ENCODE measurements at places on chromosomes 12 and 14. TPM values are rescaled to one million over a fixed set of nuclear protein-coding genes. Genes with fewer than 3 reads are reported as not detected.
A peak's percentile ranks its signal among the peaks of the same experiment; 100 is the strongest.

- no peaks in the 10 kb centered on the region for H3K27me3 ChIP-seq
- DNase-seq, result peak; percentile 81
- H3K4me3 ChIP-seq, result no peak overlapping the region
- H3K4me1 ChIP-seq, result peaks cover 35% of the 10 kb centered on the region
These were observed 117.1 kb downstream of the SLC25A47 start for GRCh38 chr14:100440207-100440631.

- no peak overlapping the region for H3K4me3 ChIP-seq
- H3K4me1 ChIP-seq, result peaks cover 5% of the 10 kb centered on the region
- DNase-seq, result no peak
- H3K27ac ChIP-seq, result no peak overlapping the region
- H3K27me3 ChIP-seq, result peaks cover 2% of the 10 kb centered on the region
These were observed 104.0 kb downstream of the GCH1 start for GRCh38 chr14:54798465-54799124.

DNA sequence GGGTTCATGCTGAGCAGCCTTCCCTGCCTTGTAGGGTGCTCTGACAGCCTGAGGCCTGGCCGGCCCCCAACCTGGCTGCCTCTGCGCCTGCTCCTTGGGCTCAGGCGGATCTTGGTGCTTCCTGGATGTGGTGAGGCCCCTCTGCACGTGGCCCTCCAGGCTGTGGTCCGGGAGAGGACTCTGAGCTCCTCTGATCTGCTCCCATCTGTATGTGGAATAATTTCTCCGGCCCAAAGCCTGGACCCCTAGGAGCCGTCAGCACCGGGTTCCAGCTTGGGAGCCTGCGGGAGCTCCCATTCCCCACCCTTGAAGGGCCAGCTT, 21.3 kb upstream of the EIF2B2 start:
- no peaks in the 10 kb centered on the region for H3K36me3 ChIP-seq
- no peak overlapping the region for H3K4me3 ChIP-seq
- peak overlapping the region; percentile 88 for H3K27ac ChIP-seq
- H3K4me1 ChIP-seq, result peaks cover 82% of the 10 kb centered on the region
- H3K27me3 ChIP-seq, result no peaks in the 10 kb centered on the region
- peak; percentile 38 for DNase-seq

- no peaks in the 10 kb centered on the region for H3K27me3 ChIP-seq
- peak overlapping the region; percentile 33 for H3K27ac ChIP-seq
- H3K4me3 ChIP-seq, result no peak overlapping the region
- peak; percentile 82 for DNase-seq
- H3K4me1 ChIP-seq, result peaks cover 3% of the 10 kb centered on the region
These were observed 154.0 kb upstream of the NUDT4 start for GRCh38 chr12:93223440-93224426.

DNA sequence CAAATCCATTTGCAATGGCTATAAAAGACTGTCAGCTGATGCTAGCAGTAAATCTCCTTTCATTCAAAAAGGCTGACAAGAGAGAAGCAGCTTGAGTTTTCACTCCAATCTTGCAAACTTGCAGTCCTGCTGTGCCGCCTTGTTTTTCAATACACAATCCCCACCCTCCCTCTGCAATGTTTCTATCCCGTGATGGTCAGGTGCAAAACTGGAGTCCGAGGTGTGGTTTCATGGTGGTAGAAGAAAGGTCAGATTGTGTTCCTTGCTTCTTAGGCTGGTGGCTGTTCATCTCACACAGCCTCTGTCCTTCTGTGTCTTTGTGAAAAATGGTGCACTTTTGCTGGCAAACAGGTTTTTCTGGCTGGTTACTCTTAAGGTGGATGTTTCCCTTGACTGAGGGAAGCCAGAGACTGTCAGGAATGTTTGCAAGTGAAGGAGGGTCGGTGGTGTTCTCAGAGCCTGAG, 27.7 kb upstream of the TBX3 start:
- H3K4me1 ChIP-seq, result no peaks in the 10 kb centered on the region
- no peak overlapping the region for H3K4me3 ChIP-seq
- peaks cover 31% of the 10 kb centered on the region for H3K27me3 ChIP-seq
- no peak overlapping the region for H3K27ac ChIP-seq
- DNase-seq, result no peak

- H3K27me3 ChIP-seq, result no peaks in the 10 kb centered on the region
- H3K36me3 ChIP-seq, result peaks cover 9% of the 10 kb centered on the region
- no peak for DNase-seq
These were observed 99.0 kb downstream of the ESR2 start for GRCh38 chr14:64195199-64195598.

GRCh38 chr12:54419088-54419887, at the start of gene ITGA5:
ITGA5 (minus strand) TSS chr12:54419266; CDS start chr12:54419198, 68 bp downstream.
- H3K4me1 ChIP-seq, result peaks cover 59% of the 10 kb centered on the region
- H3K36me3 ChIP-seq, result no peaks in the 10 kb centered on the region
- H3K27ac ChIP-seq, result peak within 1 kb of the TSS; percentile 91
- H3K27me3 ChIP-seq, result no peaks in the 10 kb centered on the region
- peak within 1 kb of the TSS; percentile 76 for H3K4me3 ChIP-seq
- DNase-seq, result peak; percentile 91

DNA sequence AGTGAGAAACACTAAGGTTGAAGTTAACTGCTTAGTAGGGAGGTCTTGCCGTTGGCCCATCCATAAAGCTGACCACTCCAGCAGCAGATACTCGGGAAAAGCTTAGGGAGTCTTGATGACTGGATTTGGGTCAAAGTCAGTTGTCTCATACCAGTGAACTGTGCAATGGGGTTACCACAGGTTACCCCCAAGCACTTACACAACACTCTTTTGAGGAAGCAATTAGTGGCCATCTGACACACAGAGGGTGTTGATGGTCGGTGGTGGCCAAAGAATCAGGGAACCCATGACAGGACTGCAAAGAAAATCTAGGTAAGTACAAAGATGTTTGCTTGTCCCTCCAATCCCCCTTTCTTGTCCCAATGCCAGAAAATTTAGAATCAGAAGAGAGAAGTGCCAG, 410.2 kb downstream of the APAF1 start:
- no peaks in the 10 kb centered on the region for H3K27me3 ChIP-seq
- no peak overlapping the region for H3K4me3 ChIP-seq
- H3K27ac ChIP-seq, result no peak overlapping the region

- H3K27ac ChIP-seq, result peak within 1 kb of the TSS; percentile 54
- H3K36me3 ChIP-seq, result no peaks in the 10 kb centered on the region
- H3K27me3 ChIP-seq, result peaks cover 11% of the 10 kb centered on the region
- DNase-seq, result peak; percentile 83
These were observed at the start of gene ALDH1L2 for GRCh38 chr12:105084251-105085250. ALDH1L2 (minus strand) TSS chr12:105084458; CDS start chr12:105084436, 22 bp downstream.

DNA sequence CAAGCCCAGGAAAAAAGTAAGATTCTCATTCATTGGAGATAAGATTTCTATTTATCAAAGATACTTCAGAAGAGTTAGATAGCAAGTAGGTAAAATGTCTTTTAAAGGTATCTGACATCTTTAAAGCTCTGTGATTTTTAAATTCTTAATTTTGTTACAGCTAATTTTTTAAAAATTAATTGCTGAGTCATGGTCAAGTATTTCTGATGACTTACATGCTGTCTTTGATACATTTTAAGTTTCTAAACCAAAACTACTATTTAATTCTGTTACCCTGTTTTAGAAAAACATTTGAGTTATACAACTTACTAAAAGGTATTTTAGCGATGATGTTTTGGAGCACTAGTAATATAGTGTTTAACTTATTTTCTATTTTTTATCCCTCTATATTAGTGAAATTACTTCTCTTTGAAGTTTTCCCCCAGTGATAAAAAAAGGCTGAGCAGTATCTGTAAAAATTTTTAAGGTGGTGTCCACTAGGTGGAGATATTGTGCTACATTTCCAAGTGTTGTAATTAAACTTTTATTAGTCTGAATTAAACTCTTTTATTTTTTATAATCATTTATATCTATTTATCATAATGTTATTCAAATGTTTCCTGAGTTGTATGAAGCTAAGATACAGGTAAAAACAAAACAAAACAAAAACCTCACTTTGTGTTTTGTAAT, 11.5 kb downstream of the ALG10 start:
- no peak for DNase-seq
- H3K4me3 ChIP-seq, result no peak overlapping the region
- no peaks in the 10 kb centered on the region for H3K27me3 ChIP-seq

- H3K27me3 ChIP-seq, result no peaks in the 10 kb centered on the region
- no peaks in the 10 kb centered on the region for H3K4me1 ChIP-seq
- no peak overlapping the region for H3K27ac ChIP-seq
- DNase-seq, result no peak
These were observed 358.9 kb downstream of the PAWR start for GRCh38 chr12:79331870-79332269.

- peaks cover 10% of the 10 kb centered on the region for H3K4me1 ChIP-seq
- H3K27ac ChIP-seq, result peak overlapping the region; percentile 29
- H3K36me3 ChIP-seq, result no peaks in the 10 kb centered on the region
- H3K27me3 ChIP-seq, result no peaks in the 10 kb centered on the region
- DNase-seq, result peak; percentile 50
- no peak overlapping the region for H3K4me3 ChIP-seq
These were observed 240.7 kb upstream of the PLEKHG7 start for GRCh38 chr12:92462049-92462448.

- no peak overlapping the region for H3K27ac ChIP-seq
- H3K4me1 ChIP-seq, result peaks cover 31% of the 10 kb centered on the region
- no peak overlapping the region for H3K4me3 ChIP-seq
- DNase-seq, result no peak
- H3K27me3 ChIP-seq, result no peaks in the 10 kb centered on the region
- H3K36me3 ChIP-seq, result peaks cover 32% of the 10 kb centered on the region
These were observed 1.3 kb upstream of the MYG1 start for GRCh38 chr12:53298164-53298563.

GRCh38 chr14:46653031-46653755, 1.6 kb upstream of the RPL10L start:
- no peak for DNase-seq
- H3K27ac ChIP-seq, result no peak overlapping the region
- no peaks in the 10 kb centered on the region for H3K36me3 ChIP-seq
- H3K4me1 ChIP-seq, result no peaks in the 10 kb centered on the region
- no peak overlapping the region for H3K4me3 ChIP-seq
- no peaks in the 10 kb centered on the region for H3K27me3 ChIP-seq

DNA sequence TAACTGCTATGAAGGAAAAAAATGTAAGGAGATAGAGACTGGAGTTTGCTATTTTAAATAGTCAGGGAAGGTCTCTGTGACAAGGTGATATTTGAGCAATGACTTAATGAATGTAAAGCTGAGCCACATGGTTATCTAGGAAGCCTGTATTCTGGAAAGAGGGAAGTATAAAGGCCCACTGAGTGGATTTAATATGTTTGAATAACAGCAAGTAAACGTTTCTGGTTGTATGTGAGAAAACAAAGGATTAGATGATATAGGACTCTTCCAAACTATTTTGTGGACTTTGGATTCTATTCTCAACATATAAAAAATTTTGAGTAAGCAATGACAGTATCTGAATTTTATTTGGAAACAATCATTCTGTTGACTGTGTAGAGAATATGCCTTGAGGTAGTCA, 5.2 kb downstream of the LRRIQ1 start:
- H3K4me3 ChIP-seq, result no peak overlapping the region
- H3K27ac ChIP-seq, result no peak overlapping the region
- no peaks in the 10 kb centered on the region for H3K36me3 ChIP-seq
- H3K27me3 ChIP-seq, result no peaks in the 10 kb centered on the region

DNA sequence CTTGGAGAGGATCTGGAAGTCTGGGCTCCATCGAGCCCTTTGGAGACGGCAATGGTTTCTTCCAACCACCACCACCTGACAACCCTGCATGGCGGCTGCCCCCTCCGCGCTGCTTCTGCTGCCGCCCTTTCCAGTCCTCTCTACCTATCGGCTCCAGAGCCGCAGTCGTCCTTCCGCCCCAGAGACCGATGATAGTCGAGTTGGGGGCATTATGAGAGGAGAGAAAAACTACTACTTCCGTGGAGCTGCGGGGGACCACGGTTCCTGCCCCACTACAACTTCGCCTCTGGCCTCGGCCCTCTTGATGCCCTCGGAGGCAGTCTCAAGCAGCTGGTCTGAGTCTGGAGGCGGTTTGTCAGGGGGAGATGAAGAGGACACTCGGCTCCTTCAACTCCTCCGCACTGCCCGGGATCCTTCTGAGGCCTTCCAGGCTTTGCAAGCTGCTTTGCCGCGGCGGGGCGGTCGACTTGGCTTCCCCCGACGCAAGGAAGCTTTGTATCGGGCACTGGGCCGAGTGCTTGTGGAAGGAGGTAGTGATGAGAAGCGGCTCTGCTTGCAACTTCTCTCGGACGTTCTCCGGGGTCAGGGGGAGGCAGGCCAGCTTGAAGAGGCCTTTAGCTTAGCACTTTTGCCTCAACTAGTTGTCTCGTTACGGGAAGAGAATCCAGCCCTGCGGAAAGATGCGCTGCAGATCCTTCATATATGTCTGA, 499 bp downstream of the TOGARAM1 start:
- no peaks in the 10 kb centered on the region for H3K27me3 ChIP-seq
- no peaks in the 10 kb centered on the region for H3K36me3 ChIP-seq
- DNase-seq, result peak; percentile 88
- H3K4me3 ChIP-seq, result peak overlapping the region; percentile 62
- H3K4me1 ChIP-seq, result peaks cover 6% of the 10 kb centered on the region
- peak overlapping the region; percentile 96 for H3K27ac ChIP-seq

GRCh38 chr12:129075460-129076208, 222.4 kb downstream of the GLT1D1 start:
- H3K27ac ChIP-seq, result peak overlapping the region; percentile 50
- no peak overlapping the region for H3K4me3 ChIP-seq
- H3K4me1 ChIP-seq, result peaks cover 27% of the 10 kb centered on the region
- no peaks in the 10 kb centered on the region for H3K27me3 ChIP-seq

- peaks cover 3% of the 10 kb centered on the region for H3K27me3 ChIP-seq
- no peak overlapping the region for H3K4me3 ChIP-seq
- no peaks in the 10 kb centered on the region for H3K36me3 ChIP-seq
- DNase-seq, result peak; percentile 82
- peaks cover 27% of the 10 kb centered on the region for H3K4me1 ChIP-seq
These were observed 31.9 kb downstream of the RDH12 start for GRCh38 chr14:67733616-67734015.

DNA sequence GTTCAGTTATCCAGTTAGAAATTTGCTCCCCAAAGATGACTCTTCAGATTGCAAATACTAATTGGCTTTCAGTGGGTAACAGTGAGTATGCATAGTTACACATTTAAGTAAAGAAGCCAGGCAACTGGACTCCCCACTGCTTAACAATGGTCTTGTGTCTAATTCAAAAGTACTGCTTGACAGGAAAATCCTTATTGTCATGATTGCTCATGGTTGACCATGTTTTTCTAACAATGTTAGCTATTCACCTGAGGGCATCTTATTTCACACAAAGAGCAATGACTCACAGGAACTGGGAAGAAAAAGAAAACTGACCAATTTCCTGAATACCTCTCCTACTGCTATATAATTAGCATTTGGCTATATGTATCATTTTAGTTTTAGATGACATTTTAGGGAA, 33.7 kb upstream of the ALG10B start:
- H3K36me3 ChIP-seq, result no peaks in the 10 kb centered on the region
- no peaks in the 10 kb centered on the region for H3K27me3 ChIP-seq
- no peak overlapping the region for H3K27ac ChIP-seq
- no peaks in the 10 kb centered on the region for H3K4me1 ChIP-seq
- H3K4me3 ChIP-seq, result no peak overlapping the region
- no peak for DNase-seq

The ADIPOR2 gene
- 18.4 TPM for total RNA-seq

The LBHD2 gene
- 0.09 TPM for total RNA-seq

The ATL1 gene
- total RNA-seq, result 5.6 TPM

The AKAP6 gene
- 87.1 TPM for total RNA-seq

The DEPDC4 gene
- total RNA-seq, result 1.6 TPM

The BCL7A gene
- 7.8 TPM for total RNA-seq
